ENCODE measurements at places on chromosomes 5 and 9.

DNA sequence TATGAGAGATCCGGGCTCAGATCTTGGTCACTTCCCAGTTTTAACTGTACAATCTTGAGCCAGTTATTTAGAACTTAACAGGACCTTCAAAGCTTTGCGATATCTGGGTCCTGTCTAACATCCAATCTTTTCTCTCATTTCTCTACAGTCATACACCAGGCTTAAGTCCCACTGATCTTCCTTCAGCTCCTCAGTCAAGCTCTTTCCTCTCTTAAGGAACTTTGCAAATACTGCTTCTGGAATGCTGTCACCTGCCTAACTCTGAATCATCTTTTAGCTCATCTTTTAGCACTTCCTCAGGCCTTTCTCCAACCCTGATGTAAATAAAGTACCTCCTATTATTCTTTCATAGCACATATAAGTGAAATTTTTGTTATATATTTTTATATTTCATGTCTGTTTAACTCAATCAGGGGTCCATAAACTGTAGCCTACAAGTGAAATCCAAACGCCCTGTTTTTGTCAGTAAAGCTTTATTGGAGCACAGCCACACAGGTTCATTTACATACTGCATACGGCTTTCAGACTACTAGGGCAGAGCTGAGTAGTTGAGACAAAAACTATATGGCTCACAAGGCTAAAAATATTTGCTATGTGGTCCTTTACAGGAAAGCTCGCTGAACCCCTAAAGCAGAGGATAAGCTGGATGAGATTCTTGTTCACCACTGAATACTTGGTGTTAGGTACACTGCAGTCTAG, 63.5 kb downstream of the MEF2C start:
- DNase-seq, result no peak

DNA sequence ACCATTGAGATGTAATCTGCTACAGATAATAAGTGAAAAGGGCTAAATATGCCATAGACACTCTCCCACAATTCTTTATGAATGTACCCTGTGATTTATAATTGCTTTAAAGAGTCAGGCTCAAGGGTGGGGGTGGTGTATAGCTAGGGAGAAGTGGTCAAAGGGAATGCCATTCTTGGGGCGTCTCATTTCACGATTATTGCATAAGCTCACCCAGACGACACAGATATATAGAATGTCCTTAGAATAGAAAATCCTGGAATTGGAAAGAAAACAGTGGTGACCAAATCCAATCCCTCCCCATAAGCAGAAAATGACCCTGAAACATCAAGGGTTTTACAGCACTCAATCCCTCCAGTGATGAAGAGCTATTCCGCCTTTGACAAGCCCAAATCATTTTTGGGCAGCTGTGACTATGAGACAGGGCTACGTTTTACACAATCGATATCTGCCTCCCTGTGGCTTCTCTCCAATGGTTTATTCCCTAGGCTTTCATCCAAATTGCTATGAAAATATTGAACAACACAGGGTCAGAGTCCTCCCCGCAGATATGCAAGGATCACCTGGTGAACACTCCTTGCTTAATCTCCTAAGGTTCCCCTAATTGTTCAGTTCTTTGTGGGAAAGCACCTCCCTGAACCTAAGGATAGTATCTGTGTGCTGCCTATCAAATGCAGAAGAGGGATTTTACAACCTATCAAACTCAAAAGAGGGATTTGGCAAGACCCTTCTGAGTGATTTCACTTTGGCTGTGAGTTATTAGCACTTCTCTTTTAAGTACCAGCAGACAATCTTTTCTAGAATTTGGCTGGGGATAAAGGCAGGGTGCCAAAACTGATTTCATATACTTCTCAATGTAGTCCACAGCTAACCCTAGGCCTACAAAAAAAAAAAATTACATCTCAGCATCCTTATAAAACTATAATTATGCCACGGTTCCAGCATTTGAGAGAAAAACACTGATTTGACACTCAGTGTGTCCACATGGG, 144.9 kb upstream of the CDH6 start:
- DNase-seq, result no peak

DNA sequence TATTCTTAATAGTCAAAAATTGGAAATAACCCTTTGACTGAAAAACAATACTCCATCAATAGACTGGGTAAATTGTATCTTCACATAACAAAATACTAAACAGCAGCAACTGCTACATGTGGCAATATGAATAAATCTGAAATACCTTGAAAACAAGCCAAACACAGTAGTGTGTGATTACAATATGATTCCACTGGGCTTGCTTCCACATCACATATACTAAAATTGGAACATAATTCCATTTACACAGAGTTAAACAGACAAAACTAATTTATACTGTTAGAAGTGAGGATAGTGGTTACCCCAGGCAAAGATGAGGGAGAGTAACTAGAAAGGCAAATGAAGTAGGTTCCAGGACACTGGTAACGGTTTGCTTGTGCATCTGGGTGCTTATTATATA, 20.4 kb downstream of the FNIP1 start:
- no peak for DNase-seq

DNA sequence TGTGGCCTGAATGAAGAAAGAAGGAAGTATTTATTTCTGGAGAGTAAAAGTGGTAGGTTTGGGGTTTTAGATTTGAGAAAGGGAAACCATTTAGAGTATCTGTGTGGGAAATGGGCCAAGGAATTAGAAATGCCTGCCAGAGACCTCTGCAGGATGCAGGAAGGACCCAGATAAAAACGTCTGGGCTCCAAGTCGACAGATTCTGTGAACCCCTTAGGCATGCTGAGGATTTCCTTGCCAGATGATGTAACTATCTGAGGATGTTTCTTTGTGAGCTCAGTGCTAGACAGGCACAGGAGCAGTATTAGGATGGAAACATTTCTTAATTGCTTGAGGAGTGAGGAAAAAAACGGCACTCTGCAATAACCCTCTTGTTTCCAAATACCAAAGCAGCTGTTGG, 251.8 kb upstream of the DMRT1 start:
- DNase-seq, result peak; percentile 73

GRCh38 chr5:3601911-3602782, 6.5 kb downstream of the IRX1 start:
- DNase-seq, result no peak

- peak; percentile 42 for DNase-seq
These were observed 186.3 kb downstream of the KDM4C start for GRCh38 chr9:6944093-6944551.

DNA sequence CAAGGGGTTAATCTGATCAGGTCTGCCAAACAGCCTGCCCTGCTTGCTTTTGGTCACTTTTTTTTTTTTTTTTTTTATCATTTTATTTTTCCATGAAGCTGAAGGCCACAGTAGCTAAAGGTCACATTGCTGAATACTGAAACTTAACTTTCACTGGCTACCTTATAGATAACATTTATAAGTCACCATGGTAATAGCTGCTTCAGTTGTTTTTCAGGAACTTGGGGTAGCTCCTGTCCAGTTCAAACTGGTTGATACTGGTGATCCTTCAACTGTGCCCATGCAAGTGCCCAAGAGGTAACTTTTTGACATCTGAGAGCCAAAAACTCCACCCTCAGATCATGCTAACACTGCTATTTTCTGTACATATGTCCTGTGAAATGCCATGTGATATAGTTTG, 68.3 kb upstream of the RGS7BP start:
- DNase-seq, result no peak

GRCh38 chr9:85142496-85142911, 473.0 kb downstream of the NTRK2 start:
- DNase-seq, result no peak

DNA sequence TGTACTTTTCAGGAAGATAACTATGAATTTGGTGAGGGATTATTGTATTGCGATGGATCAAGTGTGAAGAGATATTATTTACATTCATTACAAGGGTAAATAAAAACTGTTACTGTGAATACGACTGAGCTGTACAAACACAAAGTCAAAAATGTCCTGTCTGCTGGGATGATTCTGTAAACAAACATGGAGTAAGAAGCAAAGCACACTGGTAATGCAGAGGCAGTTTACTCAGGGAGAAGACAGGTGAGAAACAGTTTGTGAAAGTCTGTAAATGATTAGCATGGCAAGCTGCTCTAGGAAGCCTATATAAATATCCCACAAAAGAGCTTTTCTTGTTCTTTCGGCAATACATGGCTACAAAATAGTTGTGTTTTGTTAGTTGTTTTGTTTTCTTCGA, 115.4 kb upstream of the GNA14 start:
- DNase-seq, result no peak

DNA sequence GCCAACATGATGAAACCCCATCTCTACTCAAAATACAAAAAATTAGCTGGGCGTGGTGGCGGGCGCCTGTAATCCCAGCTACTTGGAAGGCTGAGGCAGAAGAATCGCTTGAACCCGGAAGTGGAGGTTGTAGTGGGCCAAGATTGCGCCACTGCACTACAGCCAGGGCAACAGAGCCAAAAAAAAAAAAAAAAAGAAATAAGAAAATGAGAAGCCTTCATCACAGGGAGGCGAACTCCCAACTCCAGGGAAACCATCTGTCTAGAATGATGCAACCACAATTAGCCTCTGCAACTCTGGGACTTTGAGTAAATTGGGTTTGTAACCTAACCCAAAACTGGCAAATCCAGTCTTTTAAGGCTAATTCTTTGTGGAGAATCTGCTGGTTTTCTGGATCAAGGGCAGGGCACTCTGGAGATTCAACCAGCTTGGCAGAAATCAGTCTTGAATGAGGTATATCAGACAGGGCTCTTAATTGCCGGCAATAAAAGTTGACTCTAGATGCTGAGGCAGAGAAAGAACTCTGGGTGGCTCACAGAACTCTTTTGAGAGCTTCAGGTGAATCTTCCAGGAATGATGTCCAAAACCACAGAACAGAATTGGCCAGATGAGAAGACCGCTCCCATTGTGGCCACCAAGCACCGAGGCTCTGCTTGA, 9.9 kb downstream of the S100Z start:
- no peak for DNase-seq

GRCh38 chr5:40587376-40587775, 92.3 kb upstream of the PTGER4 start:
- no peak for DNase-seq

DNA sequence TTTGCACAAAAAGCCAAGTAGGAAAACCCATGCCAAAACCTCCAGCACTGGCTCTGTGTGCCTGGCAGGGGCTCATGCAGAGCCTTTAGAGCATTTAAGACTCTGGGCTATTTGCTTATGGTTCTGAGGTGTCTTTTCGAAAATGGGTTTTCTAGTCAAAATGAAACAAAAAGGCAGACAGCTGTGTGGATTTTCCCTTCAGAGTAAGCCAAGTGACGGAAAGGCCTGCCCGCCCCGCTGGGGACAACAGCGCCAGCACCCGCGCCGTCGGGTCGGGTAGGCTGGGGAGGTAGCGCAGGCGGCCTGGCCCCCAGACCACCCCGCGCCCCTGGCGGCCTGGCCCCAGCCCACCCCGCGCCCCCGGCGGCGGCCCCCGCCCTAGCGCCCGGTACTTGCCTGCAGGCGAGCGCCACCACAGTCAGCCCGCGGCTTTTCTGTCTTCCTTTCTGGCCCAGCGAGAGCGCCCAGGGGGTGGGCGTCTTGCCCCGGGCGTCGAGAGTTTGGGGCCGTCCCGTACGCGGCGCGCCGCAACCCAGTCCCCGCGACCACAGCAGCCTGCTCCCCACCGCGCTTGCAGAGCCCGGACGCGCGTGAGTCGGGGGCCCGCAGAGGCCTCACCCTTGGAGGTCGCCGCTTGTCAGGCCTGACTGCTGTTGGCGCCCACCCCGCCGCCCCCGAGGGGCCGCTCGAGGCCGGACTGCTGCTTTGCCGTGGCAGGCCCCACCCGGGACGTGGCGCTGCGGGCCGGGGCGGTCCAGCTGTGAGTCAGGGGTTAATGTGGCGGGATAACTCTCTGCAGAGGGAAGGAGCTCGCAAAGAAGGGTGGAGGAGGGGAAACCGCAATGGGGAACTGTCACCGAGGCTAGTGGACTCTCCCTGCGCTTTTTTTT, at the start of gene TICAM2:
Gene TICAM2, minus strand, starts transcription at position 779 of the 890 bp plus-strand sequence. CDS start 21,223 bp downstream, outside the sequence.
- DNase-seq, result no peak

GRCh38 chr5:123813937-123814624, 302.1 kb downstream of the CSNK1G3 start:
- DNase-seq, result no peak

GRCh38 chr5:68849906-68850305, 243.9 kb upstream of the SLC30A5 start:
- no peak for DNase-seq

- DNase-seq, result no peak
These were observed 20.0 kb downstream of the JMY start for GRCh38 chr5:79255786-79256557.

- DNase-seq, result no peak
These were observed 44.8 kb upstream of the BNC2 start for GRCh38 chr9:16915126-16915831.

GRCh38 chr5:94945656-94946055, 327.2 kb downstream of the SLF1 start:
- DNase-seq, result no peak

DNA sequence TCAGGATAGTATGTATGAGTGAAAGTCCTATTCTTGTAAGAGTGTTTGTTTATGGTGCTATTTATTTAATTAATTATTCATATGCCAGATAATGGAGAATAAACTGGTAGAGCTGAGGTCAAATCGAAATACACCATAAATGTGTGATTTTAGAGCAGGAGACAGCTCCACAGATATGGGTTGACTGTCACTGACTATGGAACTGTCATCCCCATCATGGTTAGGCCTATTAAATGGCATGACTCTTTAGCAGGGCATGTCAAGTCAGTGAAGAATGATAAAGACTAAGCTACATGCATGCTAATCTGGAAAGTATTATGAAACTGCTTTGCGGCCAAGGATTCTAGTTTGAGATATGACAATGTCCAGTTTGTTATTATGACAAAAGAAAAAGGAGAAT, 658.6 kb downstream of the ISL1 start:
- DNase-seq, result no peak

DNA sequence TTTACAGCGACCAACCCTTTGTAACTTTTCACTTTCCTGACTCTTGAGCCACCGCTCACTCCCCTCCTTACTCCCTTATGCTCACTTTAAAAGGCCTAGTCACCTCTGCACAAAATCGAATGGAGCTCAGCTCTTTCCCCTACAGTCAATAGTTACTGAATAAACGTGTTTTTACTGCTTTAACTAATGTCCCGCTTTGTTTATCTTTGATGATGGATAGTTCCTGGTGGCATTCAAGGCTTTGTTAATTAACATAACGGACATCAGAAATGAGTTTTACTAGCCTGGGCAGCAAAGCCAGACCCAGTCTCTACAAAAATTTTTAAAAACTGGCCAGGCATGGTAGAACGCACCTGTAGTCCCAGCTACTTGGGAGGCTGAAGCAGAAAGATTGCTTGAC, 5.0 kb downstream of the SERINC5 start:
- DNase-seq, result no peak

All from SK-N-MC (cell line).